ENCODE measurements at places on chromosomes 4 and X.

DNA sequence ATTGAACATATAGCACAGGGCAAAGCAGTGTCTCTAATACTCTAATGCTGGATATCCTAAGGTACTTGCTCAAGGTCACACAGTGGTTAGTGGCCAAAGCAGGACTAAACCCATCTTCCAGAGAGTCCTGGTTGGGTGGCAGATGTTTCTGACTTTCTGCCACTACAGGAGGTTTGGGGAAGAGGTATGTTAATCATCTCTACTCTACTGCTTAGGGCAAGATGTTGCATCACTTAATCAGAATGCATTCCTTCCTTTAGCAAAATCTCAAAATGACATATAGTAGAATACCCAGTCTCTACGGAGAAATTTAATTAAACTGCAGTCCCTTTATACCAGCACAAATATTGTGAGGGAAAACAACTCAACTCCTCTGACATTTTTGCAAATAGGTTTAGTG lies 190.7 kb upstream of the FAM241A start:
- no peak for DNase-seq

DNA sequence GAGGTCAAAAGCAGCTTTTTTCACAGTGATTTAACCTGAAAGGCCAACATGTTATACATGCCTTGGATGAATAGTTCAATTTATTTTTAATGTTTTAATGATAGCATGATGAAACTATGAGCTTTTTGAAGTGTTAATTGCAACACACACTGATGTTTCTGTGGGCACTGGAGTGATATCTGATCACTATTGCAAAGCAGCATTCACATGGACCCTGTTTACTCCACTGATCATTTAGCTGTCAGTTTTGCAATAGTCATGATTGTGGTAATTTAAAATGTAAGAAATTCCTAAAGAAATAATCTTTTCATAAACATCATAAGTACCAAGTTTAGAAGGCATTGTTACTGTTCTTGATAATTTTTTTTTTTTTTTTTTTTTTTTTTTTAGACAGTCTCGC lies 74.1 kb downstream of the ARSJ start:
- DNase-seq, result no peak

DNA sequence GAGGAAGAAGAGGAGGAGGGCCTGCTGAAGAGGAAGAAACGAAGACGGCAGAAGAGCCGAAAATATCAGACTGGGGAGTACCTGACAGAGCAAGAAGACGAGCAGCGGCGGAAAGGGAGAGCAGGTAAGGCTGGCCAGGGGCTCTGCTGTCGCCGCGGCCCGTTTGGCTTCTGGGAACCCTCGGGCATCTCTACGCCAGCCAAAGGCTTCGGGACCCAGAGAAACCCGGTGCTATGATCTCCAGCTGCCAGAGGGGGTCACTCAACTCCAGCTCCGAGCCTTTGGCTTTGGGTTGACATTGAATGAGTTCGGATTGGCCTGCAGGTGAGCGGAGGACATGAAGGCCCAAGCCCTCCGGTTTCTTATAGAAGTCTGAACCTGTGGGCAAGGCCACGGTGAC lies 42.8 kb downstream of the BCORL1 start:
- DNase-seq, result no peak

GRCh38 chr4:168832763-168833575 lies 177.1 kb downstream of the CBR4 start:
- DNase-seq, result peak; percentile 53

- no peak for DNase-seq
Observed at GRCh38 chrX:135893294-135893817, at the start of the genes CT45A10 and SAGE1. Gene CT45A10, minus strand, starts transcription at chrX:135893444. Its CDS starts 8,100 bp downstream, at chrX:135885344. Gene SAGE1, plus strand, starts transcription at chrX:135893716. Its CDS starts 2,527 bp downstream, at chrX:135896243.

- no peak for DNase-seq
Observed at GRCh38 chrX:38513112-38513742, 48.1 kb upstream of the TSPAN7 start.

GRCh38 chr4:107931775-107932321 lies 499 bp downstream of the CYP2U1 start:
- DNase-seq, result no peak

GRCh38 chr4:14564281-14564680 lies 438.0 kb upstream of the CPEB2 start:
- no peak for DNase-seq

DNA sequence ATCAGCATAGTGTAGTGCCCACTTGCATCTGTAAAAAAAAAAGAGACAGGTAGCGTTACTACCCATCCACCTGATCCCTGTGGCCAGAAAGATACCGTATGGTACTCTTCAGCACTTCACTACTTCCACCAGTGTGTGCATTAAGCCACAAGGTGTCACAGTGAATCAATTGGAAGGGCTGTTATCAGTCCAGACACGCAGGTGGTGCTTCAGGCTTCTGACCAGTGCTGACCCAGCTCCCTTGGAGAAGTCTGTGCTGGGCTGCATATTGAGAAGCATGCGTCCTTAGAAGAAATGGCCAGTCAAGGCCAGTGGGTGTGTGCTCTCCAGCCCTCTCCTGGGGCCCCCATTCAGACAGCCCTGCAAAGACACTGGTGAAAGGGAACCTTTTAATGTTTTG lies 10.6 kb downstream of the LDB2 start:
- no peak for DNase-seq

GRCh38 chrX:150508451-150509367 lies 59.7 kb upstream of the MTM1 start:
- DNase-seq, result peak; percentile 48

Data from amygdala (tissue), 56 donors.